ENCODE measurements at places on chromosomes 7 and 10. TPM values are rescaled to one million over a fixed set of nuclear protein-coding genes. Genes with fewer than 3 reads are reported as not detected.

GRCh38 chr7:88037050-88037449 lies 103.0 kb downstream of the ADAM22 start:
- no peak for DNase-seq

- peak; percentile 29 for DNase-seq
Measured at GRCh38 chr10:77163670-77164348, 473.8 kb downstream of the KCNMA1 start.

DNA sequence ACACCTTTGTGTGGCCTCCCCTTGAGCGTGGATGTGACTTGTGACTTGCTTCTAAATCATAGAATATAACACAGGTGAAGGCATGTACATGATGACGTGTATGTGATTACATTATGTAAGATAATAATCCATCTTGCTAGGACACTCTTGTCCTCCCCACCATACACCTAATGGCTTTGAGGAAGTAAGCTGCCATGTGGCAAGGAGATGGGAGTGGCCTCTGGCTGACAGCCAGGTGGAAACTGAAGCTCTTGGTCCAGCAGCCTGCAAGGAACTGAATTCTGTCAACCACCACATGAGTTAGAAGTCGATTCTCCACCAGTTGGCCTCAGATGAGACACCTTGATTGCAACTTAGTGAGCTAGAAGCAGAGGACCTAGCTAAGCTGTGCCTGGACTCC lies 67.4 kb upstream of the ELN start:
- no peak for DNase-seq

DNA sequence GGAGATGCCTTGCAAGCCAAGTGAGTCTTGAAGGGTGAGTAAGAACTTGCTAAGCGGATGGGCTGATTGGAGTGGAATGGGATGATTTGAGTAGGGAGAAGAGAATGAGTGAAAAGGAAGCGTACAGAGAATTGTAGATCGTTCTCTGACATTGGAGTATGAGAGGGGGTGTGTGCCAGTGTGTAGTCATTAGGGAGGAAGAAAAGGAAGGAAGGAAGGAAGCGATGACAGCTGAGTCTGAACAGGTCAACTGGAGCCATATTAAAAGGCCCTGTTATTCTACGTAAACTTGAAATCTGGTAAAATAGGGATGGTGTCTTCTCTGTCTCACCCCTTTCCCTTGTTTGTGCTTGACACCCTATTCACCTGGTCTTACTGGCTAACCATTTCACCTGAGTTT lies 55.1 kb downstream of the SLK start:
- DNase-seq: no peak

- DNase-seq: no peak
Measured at GRCh38 chr7:50496569-50496968, 46.4 kb upstream of the FIGNL1 start.

The SGMS1 gene
- 51.9 TPM for polyA plus RNA-seq

The HOXA3 gene
- 47.9 TPM for polyA plus RNA-seq

The ADCYAP1R1 gene
- polyA plus RNA-seq: 0.75 TPM

The NDUFB8 gene
- 169 TPM for polyA plus RNA-seq
